ENCODE measurements at places on chromosomes 2 and 18.

GRCh38 chr18:12307701-12308385 is at the start of gene TUBB6:
Gene TUBB6, plus strand, starts transcription at chr18:12308241. Its CDS starts 52 bp downstream, at chr18:12308293.
- no peak for DNase-seq

DNA sequence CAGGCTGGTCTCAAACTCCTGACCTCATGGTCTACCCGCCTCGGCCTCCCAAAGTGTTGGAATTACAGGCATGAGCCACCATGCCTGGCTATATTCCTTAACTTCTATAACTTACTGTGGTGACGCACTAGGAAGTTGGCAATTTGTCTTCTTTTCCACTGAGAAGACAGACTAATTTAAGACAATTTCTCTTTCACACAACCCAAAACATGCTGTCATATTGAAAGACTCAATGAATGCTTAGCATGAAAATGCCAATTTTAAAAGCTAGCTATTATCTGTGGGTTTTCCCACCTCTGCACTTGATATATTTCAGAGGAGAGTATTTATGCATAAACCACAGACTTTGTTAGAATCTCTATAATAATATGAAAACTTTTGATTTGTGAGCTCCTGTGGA is 84.5 kb downstream of the ERBB4 start:
- no peak for DNase-seq

GRCh38 chr2:218623366-218623705 is 15.6 kb downstream of the PLCD4 start:
- DNase-seq: no peak

- DNase-seq: no peak
These were observed 60.8 kb downstream of the MOB4 start for GRCh38 chr2:197576631-197577030.

DNA sequence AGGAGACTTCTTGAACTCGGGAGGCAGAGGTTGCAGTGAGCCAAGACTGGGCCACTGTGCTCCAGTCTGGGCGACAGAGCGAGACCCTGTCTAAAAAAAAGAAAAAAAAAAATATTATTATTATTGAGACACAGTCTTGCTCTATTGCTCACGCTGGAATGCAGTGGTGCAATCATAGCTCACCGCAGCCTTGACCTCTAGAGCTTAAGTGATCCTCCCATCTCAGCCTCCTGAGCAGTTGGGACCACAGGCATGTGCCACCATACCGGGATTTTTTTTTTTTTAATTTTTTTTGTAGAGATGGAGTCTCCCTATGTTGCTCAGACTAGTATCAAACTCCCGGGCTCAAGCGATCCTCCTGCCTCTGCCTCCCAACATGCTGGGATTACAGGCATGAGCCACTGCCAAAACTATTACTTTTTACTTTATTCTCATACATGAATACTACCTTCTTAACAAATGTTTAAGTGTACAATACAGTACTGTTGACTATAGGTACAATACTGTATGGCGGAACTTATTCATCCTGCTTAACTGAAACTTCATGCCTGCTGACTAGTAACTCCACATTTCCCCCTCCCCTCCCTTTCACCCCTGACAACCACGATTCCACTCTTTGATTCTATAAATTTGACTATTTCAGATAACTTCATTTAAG is 15.5 kb downstream of the FBXO11 start:
- no peak for DNase-seq

- DNase-seq: no peak
These were observed 197.1 kb downstream of the SMAD7 start for GRCh38 chr18:48753691-48754090.

- no peak for DNase-seq
These were observed 61.1 kb downstream of the PRKCE start for GRCh38 chr2:45712570-45712969.

GRCh38 chr2:8433390-8433789 is 248.5 kb upstream of the ID2 start:
- DNase-seq: no peak

DNA sequence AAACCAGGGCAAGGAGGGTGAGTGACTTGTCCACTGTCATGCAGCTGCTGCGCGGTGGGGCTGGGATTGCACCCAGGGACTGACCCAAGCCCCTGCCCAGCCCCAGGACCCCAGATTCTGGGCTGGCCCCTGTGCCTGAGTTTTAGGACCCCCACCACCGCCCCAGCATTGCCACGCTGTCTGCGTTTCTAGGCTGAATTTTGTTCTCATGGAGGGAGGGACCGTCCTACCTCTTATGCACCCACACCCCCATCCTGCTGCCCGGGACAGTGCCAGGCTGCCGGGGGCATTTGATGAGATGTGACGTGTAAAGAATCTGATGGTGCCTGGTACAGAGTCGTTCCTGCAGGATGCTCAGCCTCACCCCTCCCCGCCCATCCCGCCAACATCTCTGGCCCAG is 111.0 kb upstream of the ODC1 start:
- no peak for DNase-seq

DNA sequence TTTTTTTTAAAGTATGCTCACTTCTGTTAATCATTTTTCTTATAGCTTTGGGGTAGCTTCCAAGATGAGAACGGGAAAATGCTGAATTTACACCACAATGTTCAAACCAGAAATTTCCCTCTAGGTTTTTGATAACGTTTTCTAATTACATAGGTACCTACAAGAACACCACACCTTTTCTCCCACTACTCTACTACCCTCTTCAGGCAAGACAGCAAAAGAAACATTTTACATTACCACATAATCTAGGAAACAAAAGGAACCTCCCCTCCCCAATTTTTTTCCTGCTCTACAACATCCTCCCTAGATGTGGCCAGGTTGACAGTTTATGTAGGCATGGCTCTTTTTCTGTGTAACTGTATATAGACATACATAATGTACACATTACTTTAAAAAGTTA is 32.4 kb downstream of the NDUFAF7 start:
- no peak for DNase-seq

DNA sequence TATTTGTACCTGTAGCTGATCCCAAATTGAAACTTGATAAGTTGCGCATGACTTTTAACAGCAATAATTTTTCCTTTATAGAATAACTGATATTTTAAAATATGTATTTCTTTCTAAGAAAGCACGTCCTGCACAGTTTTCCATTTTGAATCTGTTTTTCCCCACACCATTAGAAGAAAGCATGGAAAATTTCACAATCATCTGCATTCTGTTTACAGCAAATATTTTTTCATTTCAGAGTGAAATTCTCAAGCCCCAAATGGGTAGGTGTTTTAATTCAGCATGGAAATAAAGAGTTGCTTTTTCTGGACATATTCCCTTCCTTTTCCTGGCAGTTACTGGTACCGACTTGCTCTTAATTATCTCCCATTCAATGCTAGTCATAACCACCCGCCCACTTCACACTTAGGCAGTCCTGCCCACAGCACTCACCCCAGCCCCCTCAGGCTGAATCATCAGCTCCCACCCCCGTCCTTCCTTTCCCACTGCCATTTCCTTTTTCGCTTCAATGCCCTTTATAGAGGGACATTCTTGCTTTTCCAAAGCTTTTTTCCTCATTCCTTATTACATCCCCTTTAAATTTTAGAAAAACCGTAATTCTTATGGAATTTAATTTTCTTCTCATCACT is 89.2 kb upstream of the GLS start:
- DNase-seq: no peak

DNA sequence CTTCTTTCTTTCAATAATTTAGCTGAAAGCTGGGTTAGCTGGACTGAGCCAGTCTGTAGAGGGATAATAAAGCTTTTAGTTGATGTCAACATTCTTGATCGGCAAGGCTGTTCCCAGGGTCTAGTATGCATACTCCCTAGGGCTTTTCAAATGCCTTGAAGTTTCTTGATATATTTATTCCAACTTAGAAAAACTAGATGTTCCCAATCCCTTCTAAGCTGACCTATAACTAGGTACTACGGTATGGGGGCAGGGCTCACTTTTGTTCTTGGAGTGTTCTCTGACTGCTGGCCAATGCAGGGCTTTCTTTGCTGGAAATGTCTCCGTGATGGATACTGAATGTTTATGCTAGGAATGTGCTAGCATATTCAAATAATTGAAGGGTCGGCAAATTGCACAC is 258.6 kb upstream of the TANK start:
- DNase-seq: no peak

DNA sequence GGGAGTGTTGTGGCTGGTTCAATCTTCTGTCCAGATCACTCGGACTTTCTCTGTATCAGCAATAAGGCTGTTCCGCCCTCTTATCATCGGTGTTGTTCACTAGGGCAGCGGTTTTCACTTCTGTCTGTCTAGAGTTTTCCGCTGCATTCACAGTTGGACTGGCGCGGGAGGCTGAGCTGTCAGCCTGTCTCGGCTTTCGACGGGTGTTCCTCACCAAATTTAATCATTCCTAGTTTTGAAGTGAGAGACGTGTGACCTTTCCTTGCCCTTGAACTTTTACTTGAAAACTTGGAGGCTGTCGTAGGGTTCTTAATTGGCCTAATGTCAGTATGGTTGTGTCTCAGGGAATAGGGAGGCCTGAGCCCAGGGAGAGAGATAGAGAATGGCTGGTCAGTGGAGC is 108.3 kb downstream of the NFATC1 start:
- DNase-seq: no peak

DNA sequence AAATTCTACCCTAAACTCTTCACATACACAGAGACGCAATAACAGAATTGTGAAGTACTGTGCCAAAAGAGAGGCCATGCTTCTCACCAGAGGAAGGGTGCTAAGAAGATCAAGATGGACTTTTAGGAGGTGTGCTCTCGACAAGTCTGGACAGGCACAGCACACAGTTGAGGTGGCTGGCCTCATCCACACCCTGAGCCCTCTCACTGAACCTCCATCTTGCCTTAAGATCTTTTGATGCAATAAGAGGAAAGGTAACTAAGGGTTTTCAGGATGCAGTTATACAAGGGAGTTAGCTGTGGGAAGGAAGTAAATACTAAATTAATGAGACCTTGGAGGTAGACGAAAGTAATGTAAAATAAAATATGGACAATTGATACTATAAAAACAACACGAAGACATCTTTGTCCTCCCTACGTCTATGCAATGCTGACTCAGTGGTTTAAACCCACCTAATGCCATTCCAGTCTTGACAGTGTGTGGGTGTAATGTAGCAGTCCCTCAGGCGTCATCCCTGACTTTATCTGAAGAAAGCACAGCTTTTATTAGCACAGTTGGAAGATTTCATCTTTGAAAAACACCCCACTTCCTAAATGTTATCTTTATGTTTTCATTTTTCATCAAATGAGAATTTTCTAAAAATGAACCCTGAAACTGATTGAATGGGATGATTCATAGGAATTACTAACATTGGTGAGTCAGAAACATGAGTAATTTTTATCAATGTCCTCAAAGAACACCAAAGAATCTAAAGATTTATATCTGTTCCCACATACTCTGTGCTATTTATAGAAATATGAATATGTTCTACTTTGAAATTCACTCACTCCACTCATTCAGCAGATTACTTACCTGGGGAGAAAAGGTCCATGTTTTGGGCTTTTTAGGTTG is 34.0 kb upstream of the MALL start:
- DNase-seq: no peak

DNA sequence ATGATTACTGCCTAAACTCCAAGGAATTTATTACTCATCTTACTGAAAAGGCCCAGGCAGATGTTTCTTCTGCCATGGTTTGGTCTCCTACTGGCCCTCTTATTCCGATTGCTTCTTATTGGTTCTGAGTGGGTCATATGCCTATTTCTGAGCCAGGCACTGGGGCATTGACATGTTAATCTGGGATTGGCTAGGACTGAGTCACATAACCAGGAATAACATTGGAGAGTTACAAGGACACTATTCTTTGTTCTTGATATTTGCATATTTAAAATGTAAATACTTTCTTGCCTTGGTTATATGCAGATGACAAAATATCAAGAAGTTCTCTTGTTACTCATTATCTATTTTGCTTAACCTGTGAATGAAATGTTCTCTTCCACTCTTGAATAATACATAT is 534.4 kb upstream of the SLC39A10 start:
- no peak for DNase-seq

GRCh38 chr2:157261199-157261782 is 3.8 kb downstream of the GALNT5 start:
- DNase-seq: no peak

DNA sequence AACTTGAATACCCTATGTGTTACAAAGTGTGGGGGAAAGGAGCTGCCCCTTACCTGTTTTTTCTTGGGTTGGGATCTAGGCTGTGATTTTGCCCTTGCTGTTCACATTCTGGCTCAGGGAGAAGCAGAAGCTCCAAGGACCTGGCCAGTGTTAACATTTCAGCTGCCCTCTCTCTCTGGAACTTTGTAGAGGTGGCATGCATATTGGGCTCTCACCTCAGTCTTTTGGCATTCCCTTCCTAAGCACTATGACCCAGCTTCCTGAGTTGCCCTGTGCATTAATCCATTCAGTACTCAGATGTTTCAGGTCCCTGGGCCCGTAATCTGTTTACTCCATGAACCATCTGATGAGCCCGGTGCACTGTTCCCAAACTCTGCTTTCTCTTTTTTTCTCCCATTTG is 12.1 kb downstream of the LCLAT1 start:
- no peak for DNase-seq

- DNase-seq: no peak
These were observed 209.5 kb downstream of the UBE2E3 start for GRCh38 chr2:181189951-181190350.

- peak; percentile 77 for DNase-seq
These were observed 39.9 kb downstream of the STK17B start for GRCh38 chr2:196131384-196131937.

GRCh38 chr2:26376799-26377198 is 24.9 kb upstream of the DRC1 start:
- no peak for DNase-seq

- DNase-seq: no peak
These were observed 166.0 kb upstream of the PIK3C3 start for GRCh38 chr18:41789001-41789400.

DNA sequence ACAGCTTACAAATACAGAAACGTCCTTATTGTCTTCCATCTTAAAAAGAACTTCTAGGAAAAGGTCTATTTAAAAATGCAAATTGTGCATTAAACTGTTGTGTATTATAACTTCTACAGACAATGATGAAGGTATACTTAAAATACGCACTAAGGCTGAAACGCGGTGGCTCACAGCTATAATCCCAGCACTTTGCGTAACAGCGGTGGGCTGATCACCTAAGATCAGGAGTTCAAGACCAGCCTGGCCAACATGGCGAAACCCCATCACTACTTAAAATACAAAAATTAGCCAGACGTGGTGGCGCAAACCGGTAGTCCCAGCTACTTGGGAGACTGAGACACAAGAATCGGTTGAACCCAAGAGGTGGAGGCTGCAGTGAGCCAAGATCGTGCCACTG is 4.9 kb downstream of the CUL3 start:
- DNase-seq: no peak

DNA sequence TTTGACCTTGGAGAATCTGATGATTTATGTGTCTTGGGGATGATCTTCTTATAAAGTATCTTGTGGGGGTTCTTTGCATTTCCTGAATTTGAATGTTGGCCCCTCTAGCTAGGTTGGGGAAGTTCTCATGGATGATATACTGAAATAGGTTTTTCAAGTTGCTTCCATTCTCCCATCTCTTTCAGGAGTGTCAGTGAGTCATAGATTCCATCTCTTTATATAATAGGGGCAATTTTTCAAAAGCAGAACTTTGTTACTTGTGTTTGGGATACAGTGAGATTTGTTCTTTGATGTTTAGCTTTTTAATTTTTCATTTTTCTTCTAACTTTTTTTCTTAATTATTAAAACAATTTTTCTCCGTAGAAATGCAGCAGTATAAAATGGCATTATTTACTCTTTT is 19.4 kb downstream of the TMEM87B start:
- no peak for DNase-seq

GRCh38 chr2:29206941-29207340 is 91.7 kb downstream of the CLIP4 start:
- no peak for DNase-seq

Measured in CD4-positive, alpha-beta T cell treated with Interleukin-12 subunit alpha and Interleukin-12 subunit beta, for 1 hour (primary cell).